ENCODE measurements at places on chromosomes 3 and 15.

DNA sequence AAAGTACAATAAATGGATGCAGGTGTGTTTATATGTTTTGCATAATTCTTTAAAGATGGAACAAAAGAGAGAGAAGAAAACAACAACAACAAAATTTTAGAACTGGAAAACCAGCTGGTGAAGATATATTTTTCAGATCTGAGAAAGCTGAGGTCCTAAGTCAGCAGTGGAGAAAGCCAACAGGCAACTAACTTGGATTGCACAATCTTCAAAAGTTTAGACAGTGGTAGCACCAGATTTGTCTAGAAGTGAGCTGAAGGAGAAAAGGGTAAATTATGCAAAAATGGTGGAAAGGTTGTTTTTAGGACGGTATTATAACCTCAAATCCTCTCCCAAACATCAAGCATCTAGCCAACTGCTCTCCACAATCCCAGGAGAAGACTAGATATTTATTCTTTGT is 17.0 kb downstream of the FGF12 start:
- DNase-seq, result no peak

DNA sequence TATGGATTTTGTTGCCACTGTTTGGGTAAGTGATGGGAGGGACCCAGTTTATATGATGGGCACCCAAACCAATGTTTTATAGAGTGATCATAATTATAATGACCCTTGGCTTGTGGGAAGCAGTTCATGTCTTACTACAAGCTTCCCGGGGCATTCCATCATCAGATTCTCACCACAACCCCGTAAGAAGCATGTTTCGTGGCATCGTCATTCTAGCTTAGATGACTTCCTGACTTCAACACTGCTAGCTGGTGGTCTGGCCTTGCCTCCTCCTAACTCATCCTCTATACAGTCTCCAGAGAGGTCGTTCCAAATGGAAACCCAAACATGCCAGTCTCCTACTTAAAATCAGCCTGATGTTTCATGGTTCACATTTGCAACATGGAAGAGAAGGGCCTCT is 226.9 kb downstream of the ADAMTS9 start:
- no peak for DNase-seq

DNA sequence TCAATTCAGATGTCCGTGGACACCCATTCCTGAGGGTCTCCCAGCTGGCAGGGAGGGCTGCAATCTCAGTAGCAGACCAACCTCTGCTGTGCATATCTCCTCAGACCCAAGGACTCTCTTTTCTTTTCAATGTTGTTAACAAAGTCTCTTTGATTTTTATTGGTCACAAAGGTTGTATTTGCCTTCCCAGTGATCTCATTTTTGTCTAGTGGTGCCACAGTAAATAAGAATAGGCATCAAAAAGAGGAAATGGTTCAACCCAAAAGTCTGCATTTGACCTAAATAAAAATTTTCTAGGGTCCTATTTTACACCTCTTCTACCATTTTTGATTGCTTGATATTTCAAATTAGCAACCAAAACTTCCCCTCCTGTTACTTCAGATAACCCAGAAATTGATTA is 225.9 kb downstream of the CDIN1 start:
- no peak for DNase-seq

DNA sequence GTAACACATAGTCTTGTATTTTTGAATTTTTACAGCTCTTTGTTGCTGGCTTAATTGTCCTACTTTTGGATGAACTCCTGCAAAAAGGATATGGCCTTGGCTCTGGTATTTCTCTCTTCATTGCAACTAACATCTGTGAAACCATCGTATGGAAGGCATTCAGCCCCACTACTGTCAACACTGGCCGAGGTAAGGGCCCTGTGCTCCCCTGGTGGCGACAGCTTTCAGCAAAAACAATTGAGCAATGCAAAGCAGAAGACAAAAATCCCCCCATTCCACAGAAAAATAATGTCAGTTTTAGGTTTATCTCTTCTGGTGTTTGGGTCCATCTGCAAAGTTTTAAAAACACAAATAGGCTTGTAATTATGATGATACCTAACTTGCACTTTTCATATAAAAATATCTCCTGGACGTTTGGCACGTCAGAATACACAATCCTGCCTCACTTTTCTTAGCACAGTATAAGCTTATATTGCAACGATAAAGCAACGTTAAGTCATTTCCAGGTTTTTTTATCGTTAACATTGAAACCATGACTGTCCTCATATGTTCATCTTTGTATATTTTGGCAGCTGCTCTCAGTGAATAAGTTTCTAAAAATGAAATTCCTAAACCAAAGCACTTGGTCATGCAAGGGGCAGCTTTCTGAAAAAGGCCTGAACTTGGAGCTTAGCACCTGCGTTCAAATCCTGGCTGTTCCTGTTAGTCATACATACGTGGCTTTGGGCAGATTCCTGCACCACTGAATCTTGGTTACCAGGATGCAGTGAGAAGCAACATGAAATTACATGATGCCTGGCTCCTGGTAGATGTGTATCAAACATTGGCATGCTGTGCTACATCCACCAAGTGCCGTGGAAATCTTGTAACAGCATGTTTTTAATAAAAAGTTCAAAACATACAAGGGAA is 8.5 kb downstream of the SEC61A1 start:
- DNase-seq, result no peak

DNA sequence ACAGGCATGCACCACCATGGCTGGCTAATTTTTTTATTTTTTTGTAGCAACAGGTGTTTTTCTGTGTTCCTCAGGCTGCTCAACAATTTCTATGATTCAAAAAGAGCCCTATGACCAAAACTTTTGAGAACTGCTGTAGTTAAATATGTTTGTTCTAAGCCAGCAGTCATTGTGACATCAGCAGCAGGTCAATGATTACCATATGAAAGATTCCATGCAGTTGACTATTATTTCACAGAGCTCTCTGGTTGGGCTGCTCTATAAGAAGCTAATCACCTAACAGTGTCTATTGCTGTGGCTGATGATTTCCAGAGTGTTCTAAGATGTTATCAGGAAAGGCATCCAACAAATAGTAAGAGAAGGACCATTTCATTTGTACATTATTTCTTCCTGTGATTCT is at the start of gene CCDC54:
Gene CCDC54 (plus strand): TSS at position 289 of the 400 bp plus-strand sequence. CDS start 149 bp downstream, outside the sequence.
- no peak for DNase-seq

GRCh38 chr15:51782357-51782896 is 31.0 kb downstream of the TMOD2 start:
- DNase-seq, result no peak

DNA sequence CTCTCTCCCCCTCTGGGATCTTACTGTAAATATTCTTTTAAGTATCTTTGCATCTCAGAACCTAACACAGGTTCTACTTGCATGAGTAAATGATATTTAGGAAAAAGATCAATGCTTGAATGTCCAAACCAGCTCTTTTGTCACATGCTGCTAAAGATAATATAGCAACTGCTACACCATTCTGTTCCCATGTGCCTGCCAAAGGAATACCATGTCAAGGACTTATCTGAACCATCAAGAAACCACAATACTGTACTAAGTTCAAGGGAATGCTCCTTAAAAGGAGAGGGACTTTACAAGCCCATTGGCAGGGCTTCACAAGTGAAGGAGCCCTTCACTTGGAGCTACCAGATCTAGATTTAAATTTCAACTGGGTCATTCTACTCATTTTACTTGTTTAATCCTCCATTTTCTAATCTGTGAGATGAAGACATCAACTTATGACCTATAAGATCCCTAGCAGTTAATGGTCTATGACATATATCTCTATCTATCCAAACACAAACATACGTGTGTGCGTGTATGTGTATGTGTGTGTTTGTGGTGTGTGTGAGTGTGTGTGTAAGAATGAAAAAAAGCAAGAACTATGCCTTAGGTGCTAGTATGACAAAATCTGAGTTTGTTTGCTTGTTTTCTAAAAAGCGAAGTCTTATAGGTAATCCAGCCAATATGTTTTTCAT is 13.0 kb upstream of the SEC62 start:
- no peak for DNase-seq

DNA sequence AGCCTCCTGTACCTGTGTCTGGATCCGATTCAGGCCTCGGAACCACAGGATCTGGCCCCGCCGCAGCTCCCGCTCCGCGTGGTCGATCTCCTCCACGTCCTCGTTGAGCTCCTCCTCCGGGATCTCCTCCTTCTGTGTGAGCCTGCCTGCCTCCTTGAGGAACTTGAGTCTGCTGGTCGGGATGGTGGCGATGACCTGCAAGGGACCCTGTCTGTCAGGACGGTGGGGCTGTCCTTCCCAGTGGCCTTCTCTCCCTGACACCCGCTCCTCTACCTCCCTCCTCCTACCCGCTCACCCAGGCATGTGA is 17.2 kb upstream of the SEC13 start:
- no peak for DNase-seq

DNA sequence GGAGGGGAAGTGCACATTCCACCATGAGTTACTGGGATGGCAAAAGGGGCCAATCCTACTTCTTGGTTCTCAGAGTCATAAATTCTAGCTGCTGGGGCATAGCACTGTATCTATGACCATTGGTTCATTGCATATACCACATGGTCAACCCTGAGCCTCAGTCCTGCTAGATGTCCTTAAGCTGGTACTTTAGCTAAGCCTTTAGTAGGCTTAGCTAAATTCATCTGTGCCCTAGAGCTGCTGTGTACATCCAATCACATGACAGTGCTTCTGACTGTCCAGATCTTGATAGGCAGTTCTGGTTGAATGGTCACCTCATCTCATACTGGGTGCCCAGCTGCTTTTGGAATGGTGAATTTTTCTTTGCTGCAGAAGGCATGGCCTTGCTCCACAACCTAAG is 8.2 kb downstream of the NDUFB4 start:
- DNase-seq, result no peak
